ENCODE measurements at places on chromosomes 12 and 14.

- no peak for DNase-seq
These were observed 4.6 kb downstream of the SALL2 start for GRCh38 chr14:21521501-21521900.

GRCh38 chr12:34394211-34395055 lies 372.1 kb downstream of the ALG10 start:
- DNase-seq: peak; percentile 44

- DNase-seq: no peak
These were observed 1.7 kb upstream of the RNASE7 start for GRCh38 chr14:21040370-21040925.

- DNase-seq: peak; percentile 87
These were observed 585 bp upstream of the DYRK2 start for GRCh38 chr12:67647799-67648520.

DNA sequence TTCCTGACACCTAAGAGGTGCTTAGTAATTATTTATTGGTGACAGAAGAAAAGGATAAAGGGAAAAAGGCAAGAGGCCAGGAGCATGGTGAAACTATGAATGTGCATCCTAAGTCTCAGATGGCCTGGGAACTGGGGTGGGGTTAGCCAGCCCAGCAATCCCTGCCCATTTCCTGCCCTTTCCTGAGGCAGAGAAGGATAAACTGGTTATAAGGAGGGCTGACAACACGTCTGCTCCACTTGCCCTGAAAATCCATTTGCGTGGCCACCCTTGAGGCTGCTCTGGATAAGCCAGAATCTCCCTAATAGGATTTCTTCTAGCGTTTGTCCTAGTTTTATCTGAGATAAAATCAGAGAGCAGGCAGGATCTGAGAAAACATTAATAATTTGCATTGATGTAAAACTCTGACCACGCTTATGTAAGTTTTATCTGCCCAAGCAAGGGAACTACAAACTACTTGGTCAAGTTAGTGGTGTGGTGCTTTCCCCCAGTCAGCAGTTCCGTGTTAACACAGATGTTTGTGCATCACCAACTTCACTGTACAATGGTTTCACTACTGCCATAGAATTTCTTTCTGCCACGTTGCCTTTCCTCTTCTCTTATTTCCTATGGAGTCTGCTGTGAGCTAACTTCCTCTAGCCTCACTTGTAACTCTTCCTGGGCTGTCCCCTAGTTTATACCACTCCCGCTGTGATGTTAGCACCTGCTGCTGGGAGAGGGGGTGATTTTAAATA lies 392.7 kb downstream of the RPS29 start:
- DNase-seq: no peak

DNA sequence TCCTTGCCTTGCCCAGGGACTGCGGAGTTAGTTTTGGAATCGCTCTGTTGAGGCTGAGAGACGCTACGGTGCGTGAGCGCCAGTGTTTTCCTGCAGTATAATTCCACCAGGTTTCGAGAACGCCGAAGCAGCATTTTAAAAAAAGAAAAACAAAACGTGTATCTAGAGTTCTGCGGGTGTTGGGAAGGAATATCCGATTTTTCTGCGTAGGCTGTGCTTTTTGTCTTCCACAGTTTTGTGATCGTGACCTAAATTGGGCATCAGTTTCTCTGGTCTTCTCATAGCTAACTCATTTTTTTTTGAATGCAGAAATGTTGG lies 778 bp downstream of the DNM1L start:
- no peak for DNase-seq

DNA sequence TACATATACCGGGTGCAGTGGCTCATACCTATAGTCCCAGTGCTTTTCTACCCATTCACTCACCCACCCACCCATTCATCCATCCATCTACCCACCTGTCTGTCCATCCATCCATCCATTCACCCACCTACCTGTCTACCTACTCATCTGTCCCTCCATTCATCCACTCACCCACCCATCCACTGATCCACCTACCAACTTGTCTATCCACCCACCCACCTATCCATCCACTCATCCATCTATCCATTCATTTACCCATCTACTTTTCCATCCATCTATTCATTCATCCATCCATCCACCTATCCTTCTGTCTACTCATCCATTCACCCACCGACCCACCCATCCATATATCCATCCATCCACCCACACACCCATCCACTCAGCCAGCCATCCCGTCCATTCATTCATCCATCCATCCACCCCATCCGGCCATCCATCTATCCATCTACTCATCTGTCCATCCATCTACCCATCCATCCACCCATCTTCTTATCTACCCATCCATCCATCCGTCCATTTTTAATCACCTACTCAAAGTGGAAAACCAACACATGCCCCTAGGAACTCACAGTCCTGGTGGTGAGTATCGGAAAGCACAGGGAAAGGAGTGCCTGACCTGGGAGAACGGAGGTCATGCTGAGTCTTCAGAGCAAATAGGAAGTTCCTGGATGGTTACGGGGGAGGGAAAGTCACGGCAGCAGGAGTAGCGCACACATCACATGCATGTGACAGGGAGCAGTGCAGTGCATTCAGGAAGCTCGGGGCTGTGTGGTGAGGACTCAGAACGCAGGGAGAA lies 20.0 kb downstream of the DDX51 start:
- no peak for DNase-seq

- no peak for DNase-seq
These were observed 200.1 kb downstream of the NUBPL start for GRCh38 chr14:31761325-31761724.

- no peak for DNase-seq
These were observed 6.0 kb upstream of the SPTLC2 start for GRCh38 chr14:77622366-77622961.

DNA sequence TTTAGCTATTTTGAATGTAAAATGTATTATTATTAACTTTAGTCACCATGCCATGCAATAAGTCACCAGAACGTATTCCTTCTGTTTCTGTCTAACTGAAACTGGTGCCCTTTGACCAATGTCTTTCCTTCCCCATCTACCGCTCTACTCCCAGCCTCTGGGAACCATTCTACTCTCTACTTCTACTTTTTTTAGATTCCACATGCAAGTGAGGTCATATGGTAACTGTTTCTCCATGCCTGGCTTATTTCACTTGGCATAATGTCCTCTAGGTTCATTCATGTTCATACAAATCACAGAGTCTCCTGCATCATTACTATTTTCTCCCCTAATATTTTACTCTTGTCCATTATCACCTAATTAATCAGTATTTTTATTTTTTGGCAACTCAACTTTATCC lies 160.1 kb downstream of the TMX1 start:
- no peak for DNase-seq

DNA sequence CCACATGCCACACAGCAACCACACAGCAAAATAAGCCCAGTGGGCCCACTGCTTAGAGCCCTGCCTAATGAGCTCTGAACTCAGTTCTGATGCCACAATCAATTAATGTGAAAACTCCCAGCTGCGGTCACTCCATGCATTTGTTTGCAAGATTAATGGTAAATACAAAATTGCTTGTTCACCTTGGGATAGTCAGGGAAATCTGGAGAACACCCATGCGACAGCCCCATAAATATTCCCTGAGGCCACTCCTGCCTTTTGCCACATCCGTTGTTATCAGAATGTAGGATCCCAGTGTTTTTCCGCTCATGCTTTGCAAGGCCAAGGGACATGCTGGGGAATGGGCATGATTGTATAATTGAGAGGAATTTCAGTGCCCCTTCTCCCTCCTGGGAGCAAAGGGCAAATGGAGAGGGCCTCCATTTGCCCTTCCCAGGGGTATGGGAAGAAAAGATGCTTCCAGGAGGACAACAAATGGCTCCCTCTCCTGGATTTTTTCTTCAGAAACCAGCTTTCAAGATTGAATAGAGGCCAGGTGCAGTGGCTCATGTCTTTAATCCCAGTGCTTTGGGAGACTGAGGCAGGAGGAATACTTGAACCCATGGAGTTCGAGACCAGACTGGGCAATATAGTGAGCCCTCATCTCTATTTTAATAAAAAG lies 30.8 kb upstream of the CMKLR1 start:
- no peak for DNase-seq

DNA sequence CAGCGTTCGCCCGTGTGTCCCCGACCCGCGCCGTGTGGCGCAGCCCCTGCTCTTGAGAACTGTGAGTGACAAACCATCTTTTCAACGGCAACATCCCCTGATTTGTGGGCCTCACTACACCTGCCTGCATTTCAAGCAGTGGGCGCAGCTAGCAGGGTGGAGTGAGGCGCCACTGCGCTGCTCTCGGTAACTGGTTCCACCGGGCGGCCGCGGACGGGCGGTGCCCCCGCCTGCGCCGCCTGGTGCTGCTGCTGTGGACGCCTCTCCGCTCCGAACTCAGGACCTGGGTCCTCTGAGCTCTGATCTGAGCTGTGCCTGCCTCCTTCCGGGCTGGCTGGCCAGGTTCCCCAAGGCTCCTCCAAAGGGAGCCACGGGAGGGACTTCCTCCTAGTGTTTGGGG lies 5.9 kb upstream of the DEGS2 start:
- DNase-seq: no peak

GRCh38 chr12:48980389-48980952 lies 2.3 kb downstream of the WNT1 start:
- no peak for DNase-seq

DNA sequence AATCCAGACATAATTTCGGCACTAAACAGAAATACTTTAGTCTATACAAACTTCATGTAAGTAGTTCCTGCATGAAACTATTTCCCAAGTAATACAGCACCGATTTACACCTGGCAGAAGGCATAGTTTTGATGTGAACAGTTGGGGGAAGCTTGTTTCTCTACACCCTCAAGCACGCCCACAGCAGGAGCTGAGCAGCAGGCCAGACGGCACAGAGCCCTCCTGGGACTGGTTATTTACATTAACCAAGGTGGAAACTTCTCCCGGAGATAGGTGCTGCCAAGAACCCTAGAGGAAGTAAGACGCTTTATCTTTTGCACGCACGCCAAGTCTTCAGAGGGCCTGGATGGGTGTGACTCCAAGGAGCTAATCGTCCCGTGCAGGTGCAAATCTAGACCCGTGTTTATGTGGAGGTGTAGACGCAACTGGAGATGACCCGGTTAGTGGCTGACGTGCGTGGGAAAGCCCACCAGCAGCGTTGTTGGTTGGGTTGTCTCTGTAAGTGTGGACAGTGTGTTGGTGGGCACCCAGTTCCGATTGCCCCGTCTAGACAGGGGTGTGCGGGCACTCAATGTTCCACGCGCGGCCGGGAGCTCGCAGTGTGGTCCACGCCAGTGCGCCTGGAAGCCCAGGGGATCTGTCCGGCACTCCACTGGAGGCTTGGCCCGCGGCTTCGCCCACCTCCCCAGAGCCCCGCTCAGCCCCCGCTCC lies 767 bp upstream of the TCP11L2 start:
- DNase-seq: peak; percentile 75

GRCh38 chr14:21039585-21040369 lies 2.4 kb upstream of the RNASE7 start:
- DNase-seq: no peak

DNA sequence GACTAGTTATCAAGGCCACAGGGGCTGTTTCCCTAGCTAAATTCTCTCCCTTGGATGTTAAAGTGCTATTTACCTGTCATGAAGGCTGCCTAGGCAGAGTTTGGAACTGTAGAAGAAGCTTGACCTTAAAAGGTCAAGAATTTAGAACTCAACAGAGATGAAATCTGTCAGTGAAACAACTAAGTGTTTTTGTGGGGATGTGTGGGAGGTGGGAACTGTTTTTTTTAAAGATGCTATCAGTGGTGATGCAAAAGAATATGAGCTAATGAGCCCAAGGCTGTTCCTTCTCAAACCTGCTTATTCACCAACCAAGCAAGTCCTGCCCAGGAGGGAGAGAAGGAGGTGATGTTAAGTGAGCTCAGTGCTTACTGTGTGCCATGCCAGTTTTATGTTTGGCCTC lies 40.8 kb upstream of the POC1B start:
- DNase-seq: no peak

GRCh38 chr14:105496831-105497591 lies 6.0 kb downstream of the TEDC1 start:
- DNase-seq: no peak

- no peak for DNase-seq
These were observed 98.1 kb downstream of the TMEM132C start for GRCh38 chr12:128365032-128365431.

- no peak for DNase-seq
These were observed 42.0 kb downstream of the CKB start for GRCh38 chr14:103480595-103480994.

- DNase-seq: no peak
These were observed 723.4 kb upstream of the MDGA2 start for GRCh38 chr14:48398675-48399282.

DNA sequence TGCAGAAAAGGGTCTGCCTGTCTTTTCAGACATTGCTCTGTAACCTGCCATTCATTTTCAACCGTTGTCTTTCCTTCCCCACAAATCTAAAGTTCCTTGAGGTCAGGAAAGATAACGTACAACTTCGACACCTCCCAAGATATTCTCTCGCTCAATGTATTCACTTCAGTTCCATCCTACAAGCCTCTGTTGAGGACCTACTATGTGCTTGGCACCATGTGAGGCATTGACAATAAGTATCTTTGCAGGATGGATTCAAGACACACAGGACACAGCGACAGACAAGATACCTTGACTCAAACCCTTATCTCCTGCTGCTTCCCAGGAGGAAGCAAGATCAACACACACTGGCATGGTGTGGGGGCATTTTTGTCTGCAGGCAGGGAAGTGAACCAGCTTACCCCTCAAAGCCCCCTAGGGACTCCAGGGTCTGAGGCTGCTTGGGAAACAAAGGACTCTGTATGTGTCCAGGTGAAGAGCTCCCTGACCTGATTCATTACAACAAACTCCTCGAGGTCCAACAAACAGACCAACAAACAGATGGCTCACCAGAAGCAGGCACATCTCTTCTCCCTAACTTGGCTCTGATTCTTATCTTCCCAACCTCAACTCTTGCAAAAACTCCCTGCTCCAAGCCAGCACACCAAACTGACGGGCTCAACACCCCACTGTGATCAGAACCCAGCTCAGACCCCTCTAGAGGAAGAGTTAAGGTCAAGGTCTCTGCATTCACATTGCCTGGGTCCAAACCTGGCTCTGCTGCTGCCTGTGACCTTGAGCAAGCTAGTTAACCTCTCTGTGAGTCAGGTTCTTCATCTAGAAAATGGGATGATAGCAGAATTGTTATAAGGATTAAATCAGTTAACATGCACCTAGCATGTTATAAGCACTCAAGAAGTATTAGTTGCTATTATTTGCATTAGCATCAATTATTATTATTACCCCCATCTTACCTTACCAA lies 6.3 kb downstream of the NUAK1 start:
- no peak for DNase-seq

DNA sequence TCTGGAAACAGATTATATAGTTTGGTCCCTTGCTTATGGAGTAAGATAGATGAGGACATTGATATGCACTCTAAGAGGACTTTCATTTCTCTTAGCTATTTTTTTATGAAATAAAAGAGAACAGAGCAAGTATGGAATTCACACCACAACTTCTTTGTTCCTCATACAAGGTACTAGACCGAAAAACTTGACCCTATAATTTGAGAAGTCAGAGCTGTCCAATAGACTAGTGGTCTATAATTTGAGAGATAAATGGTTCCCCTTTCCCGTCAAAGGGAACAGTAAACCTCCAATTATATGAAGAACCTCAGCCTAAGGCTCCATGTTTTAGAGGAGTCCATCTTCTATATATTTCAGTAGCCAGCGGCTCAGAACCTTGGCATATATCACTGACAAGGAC lies 58.5 kb upstream of the HIF1A start:
- DNase-seq: no peak

- DNase-seq: no peak
These were observed 316.1 kb downstream of the AACS start for GRCh38 chr12:125381373-125381772.

Data from left forelimb (tissue), 1 donor.